ENCODE measurements at places on chromosomes 4 and X. TPM values are rescaled to one million over a fixed set of nuclear protein-coding genes. Genes with fewer than 3 reads are reported as not detected.

OCIAD1 gene
- 129 TPM for total RNA-seq

RAB9B gene
- 29.3 TPM for total RNA-seq

GRCh38 chr4:211033-211511 lies 86.8 kb downstream of the ZNF718 start:
- no peak for DNase-seq
- no peak overlapping the region for H3K4me3 ChIP-seq
- no peaks in the 10 kb centered on the region for H3K27me3 ChIP-seq
- no peaks in the 10 kb centered on the region for H3K36me3 ChIP-seq
- H3K4me1 ChIP-seq = peaks cover 20% of the 10 kb centered on the region

GRCh38 chrX:56125946-56126345 lies 106.2 kb upstream of the KLF8 start:
- H3K36me3 ChIP-seq = no peaks in the 10 kb centered on the region
- no peaks in the 10 kb centered on the region for H3K27me3 ChIP-seq
- no peak overlapping the region for H3K4me3 ChIP-seq
- H3K4me1 ChIP-seq = no peaks in the 10 kb centered on the region

DCLK2 gene
- 21.9 TPM for total RNA-seq

STPG2 gene
- not detected for total RNA-seq

Data from left ventricle myocardium inferior (tissue), 1 donor.